ENCODE measurements at places on chromosomes 4 and X. TPM values are rescaled to one million over a fixed set of nuclear protein-coding genes. Genes with fewer than 3 reads are reported as not detected.

- DNase-seq: no peak
Observed at GRCh38 chr4:4299006-4299405, 9.0 kb downstream of the ZBTB49 start.

DNA sequence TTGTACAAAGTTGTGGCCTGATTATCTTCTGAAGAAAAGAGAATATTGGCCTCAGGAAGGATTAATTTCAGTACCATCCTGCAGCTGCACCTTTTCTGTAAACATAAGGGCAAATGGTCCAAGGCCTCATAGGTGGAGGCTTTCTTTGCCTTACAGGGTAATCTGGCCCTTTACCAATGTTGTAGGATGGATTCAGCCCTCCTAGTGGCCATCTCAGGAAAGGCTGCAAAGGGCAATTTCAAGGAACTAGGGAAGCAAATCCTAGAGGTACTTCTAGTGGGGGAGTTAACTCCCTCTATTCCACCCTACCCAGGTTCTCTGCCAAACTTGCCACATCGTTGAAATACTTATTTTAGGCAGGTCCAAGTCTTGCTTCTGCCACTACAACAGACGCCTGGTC is 57.6 kb downstream of the UGT2B11 start:
- no peak for DNase-seq

GRCh38 chrX:54063361-54063760 is 19.1 kb upstream of the PHF8 start:
- no peak for DNase-seq

The KIF4A gene
- 0.06 TPM for total RNA-seq

The FAM9B gene
- total RNA-seq: not detected

Data from esophagus muscularis mucosa (tissue), 4 donors.